Chondrocyte (in vitro differentiated cells): ENCODE measurements at places on chromosomes 3 and 15. TPM values are rescaled to one million over a fixed set of nuclear protein-coding genes. Genes with fewer than 3 reads are reported as not detected.

Gene SNTN
- not detected in 3 replicates for total RNA-seq

Gene LMAN1L
- total RNA-seq, result 0.82 TPM in 1 of 3 replicates, not detected in the others

Gene KLHL6
- total RNA-seq, result not detected in 3 replicates

- H3K27ac ChIP-seq, result no peak overlapping the region
- H3K27me3 ChIP-seq, result peaks cover 2% of the 10 kb centered on the region
- DNase-seq, result no peak
- no peak overlapping the region for H3K4me3 ChIP-seq
- H3K4me1 ChIP-seq, result peaks cover 3% of the 10 kb centered on the region
These were observed 17.7 kb upstream of the FEM1B start for GRCh38 chr15:68259883-68260282.

DNA sequence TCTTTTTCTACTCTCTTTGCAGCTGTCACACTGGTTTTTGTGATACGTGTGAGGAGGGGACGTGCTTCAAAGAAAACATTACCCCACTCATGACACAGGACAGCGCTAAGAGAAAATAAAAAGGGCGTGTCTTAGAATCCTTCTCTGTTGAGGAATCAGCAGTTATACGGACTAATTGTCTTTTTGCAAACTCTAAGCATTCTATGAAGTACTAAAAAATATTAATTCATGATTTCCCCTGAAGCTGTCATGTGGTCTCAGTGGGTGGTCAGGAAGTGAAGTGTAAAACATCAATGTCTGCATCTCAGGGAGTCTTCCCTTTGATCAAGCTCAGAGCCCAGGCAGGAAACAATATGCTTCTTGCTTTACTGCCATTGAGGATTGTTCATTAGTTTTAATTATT is 117.5 kb upstream of the CRBN start:
- H3K27me3 ChIP-seq, result no peaks in the 10 kb centered on the region
- DNase-seq, result no peak
- no peaks in the 10 kb centered on the region for H3K36me3 ChIP-seq
- H3K4me1 ChIP-seq, result no peaks in the 10 kb centered on the region
- no peak overlapping the region for H3K27ac ChIP-seq
- H3K4me3 ChIP-seq, result no peak overlapping the region

DNA sequence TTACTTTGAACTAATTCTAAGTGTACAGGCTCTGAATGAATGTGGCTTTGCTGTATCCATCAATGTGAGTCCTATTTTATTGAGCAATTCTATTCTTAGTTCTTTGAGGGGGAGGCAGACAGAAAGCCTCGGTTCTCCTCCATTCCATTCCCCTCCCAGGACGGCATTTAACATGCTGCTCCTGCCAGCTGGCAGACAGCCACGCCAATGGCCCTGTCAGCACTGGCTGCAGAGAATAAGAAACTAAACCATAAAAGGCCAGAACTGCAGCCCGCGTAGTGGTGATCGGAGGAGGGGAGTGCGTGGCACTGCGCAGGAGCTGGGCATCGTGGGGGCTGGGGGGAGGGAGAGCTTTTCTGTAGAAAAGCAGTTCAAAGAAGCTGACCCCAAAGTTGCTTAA is 76.0 kb upstream of the HACD2 start:
- peaks cover 79% of the 10 kb centered on the region for H3K4me1 ChIP-seq
- H3K36me3 ChIP-seq, result peaks cover 57% of the 10 kb centered on the region
- H3K4me3 ChIP-seq, result peak overlapping the region; percentile 14
- H3K27me3 ChIP-seq, result no peaks in the 10 kb centered on the region

DNA sequence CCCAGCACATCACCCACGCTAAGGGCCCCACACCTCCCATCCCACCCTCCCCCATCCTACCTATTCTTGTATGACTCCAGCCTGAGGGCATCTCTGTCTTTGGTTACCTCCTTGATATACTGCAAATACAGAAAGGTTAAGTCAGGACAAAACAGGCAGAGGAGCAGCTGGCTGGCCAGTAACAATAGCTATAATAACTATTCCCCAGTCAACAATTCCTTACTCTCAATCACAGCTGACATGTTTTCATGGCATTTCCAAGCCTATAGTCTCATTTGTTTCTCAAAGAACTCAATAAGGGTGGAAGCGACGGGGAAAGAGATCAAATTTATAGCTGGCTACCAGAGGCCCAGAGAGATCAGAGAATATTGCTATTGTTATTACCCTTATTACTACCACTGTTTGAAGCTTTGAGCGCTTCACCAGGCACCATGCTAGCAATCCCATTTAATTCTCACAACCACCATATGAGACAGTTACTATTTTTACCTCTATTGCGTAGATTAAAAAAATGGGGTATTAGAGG is 93.0 kb upstream of the C2CD4B start:
- no peak overlapping the region for H3K27ac ChIP-seq
- no peak overlapping the region for H3K4me3 ChIP-seq
- no peaks in the 10 kb centered on the region for H3K4me1 ChIP-seq
- peaks cover 12% of the 10 kb centered on the region for H3K36me3 ChIP-seq
- DNase-seq, result no peak

DNA sequence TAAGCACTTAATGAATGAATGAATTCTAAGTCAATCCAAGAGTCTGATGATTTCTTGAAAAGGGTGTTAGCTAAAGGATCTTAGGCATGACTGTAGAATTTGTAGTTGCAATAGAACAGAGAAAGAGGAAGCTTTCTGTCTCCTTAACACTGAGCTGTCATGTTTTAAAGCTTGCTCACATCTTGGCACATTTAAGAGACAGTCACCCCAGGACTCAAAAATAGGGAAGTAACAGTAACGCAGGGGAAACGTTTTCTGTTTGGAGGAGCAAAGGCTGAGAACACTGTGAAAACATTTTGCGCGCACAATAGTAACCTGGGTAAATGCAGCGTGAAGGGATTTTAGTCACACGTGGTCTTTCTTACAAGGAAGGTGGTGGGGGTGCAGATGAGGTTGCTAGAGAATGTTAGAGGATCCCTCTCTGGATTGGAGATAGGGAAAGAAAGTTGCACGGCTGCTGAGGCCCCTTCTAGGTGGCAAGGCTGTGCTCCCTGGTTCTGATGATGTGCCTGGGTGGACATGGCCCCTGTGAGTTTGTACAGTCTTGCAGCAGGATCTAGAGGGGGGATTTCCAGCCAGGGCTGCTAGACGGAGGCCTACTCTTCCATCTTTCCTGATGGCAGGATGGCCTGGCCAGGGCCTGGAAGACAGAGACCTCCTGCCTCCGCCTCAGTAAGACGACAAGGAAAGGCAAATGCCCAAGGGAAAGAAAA is 12.0 kb downstream of the STARD5 start:
- H3K36me3 ChIP-seq, result peaks cover 14% of the 10 kb centered on the region
- H3K4me3 ChIP-seq, result no peak overlapping the region
- no peaks in the 10 kb centered on the region for H3K27me3 ChIP-seq
- no peak for DNase-seq
- peaks cover 28% of the 10 kb centered on the region for H3K4me1 ChIP-seq
- H3K27ac ChIP-seq, result peak overlapping the region; percentile 46

Gene SERPINI2
- total RNA-seq, result not detected in 3 replicates

GRCh38 chr3:134381076-134381475 is 6.8 kb upstream of the AMOTL2 start:
- no peaks in the 10 kb centered on the region for H3K27me3 ChIP-seq
- H3K4me3 ChIP-seq, result no peak overlapping the region
- DNase-seq, result no peak
- no peaks in the 10 kb centered on the region for H3K4me1 ChIP-seq
- H3K27ac ChIP-seq, result no peak overlapping the region

DNA sequence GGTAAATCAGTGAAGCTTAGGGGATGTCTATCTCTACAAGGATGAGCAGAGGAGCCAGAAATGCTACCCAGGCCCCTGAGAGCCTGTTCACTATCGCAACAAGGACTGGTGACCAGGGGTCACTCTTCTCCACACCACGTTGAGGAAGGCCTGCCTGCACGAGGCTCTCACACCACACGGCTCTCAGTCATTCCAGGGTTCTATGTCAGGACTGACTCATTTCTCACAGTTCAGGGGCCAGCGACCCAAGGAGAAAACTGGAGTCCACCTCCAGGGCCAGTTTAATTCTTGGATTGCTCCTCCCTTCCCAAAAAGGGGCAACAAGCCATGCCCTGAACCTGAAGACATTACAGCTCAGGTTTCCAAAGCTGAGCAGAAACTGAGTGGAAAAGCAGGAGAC is 33.9 kb downstream of the ANP32A start:
- H3K27ac ChIP-seq, result no peak overlapping the region
- peaks cover 15% of the 10 kb centered on the region for H3K36me3 ChIP-seq
- no peak overlapping the region for H3K4me3 ChIP-seq
- no peak for DNase-seq
- no peaks in the 10 kb centered on the region for H3K27me3 ChIP-seq

Gene CPNE9
- not detected in 3 replicates for total RNA-seq

- H3K27ac ChIP-seq, result no peak overlapping the region
- peaks cover 13% of the 10 kb centered on the region for H3K4me1 ChIP-seq
- H3K4me3 ChIP-seq, result no peak overlapping the region
- DNase-seq, result no peak
- H3K36me3 ChIP-seq, result no peaks in the 10 kb centered on the region
These were observed 97.7 kb downstream of the HHLA2 start for GRCh38 chr3:108394016-108394415.

Gene FMN1
- 4.0 to 6.6 TPM (median 4.8 TPM) in 3 replicates for total RNA-seq
